ENCODE measurements at places on chromosomes 11 and 22. TPM values are rescaled to one million over a fixed set of nuclear protein-coding genes. Genes with fewer than 3 reads are reported as not detected.

DNA sequence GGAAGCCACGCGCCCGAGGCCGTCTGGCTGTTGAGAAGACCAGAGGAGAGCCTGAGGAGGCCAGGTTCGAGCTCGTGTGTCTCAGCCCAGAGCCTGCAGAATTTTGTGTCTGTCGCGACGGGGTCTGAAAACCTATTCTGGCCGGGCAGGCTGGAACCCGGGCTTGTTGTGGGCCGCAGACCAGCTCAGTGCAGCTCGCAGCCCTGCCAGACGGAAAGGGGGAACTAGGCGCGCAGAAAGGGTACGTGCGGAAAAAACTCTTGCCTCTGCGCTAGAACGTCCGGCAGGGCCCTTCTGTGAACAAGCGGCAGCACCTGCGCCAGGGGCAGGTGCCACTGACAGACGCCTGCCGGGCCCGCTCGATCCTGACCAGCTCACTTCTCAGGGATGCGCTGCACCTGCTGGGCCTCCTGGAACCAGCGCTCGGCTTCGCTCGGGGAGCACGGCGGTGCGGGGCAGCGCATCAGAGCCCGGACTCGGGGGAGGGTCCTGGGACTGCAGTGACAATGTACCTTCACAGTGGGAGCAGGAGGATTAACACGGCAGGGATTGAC is 409.3 kb downstream of the BRD1 start:
- DNase-seq: no peak

DNA sequence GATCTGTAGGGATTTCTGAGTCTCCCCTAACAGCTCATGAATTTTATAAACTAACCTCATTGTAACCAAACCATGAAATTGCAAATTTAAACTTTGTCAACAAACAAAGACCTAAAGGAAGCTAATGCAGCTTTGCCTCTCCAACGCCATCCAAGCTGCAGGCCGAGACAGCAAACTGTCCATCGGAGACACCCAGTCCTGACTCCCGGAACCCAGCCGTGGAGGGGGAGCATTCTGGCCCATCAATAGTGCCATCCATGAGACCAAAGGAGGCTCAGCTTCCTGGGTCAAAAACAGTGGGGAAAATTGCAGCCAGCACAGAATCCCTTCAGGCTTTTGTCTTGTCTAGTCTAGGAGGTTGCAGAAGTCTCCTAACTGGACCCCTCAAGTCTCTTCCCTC is 147.6 kb upstream of the OPCML start:
- no peak for DNase-seq

- DNase-seq: peak; percentile 72
Measured at GRCh38 chr11:63872800-63873197, 33.9 kb downstream of the MARK2 start.

GRCh38 chr22:23826510-23827350 is 12.1 kb downstream of the DERL3 start:
- DNase-seq: peak; percentile 79

GRCh38 chr22:24827296-24827695 is 21.3 kb downstream of the SGSM1 start:
- DNase-seq: peak; percentile 66

GRCh38 chr11:78708388-78708787 is 133.7 kb upstream of the NARS2 start:
- DNase-seq: no peak

DNA sequence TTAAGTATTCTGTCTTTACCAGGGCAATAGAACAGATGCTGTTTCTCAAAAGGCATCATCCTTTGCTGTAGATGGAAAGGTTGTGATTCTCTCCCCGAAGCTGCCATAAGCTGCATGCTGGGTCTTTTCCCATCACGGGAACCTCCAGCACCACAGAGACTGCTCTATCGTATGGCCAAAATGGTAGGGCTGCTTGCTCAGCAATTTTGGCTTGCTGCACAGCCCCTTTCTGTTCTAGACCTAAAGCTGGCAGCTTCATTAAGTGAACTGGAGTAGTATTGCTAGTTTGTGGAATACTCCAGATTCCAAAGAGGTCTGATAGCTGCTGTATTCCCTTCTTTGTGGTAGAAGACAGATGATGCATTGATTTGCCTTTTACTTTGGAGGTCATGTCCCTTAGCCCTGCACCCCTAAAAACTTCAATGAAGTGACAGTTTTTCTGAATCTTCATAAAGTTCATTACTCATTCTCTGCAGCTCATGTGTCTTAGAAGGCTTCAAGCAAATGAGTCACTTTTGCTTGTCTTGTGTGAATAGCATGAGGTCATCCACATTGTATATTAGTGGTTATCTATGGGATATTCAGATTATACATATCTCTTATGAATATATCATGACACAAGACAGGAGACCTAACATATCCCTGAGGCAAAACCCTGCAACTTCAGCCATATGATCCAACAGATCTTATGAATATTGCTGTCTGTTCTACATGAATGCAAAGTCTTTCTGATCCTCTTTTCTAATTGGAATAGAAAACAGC is 245.3 kb downstream of the FAM76B start:
- no peak for DNase-seq

- DNase-seq: no peak
Measured at GRCh38 chr11:115920092-115920461, 415.9 kb upstream of the CADM1 start.

- no peak for DNase-seq
Measured at GRCh38 chr11:79071190-79071589, 369.6 kb downstream of the TENM4 start.

GRCh38 chr11:61683961-61684869 is 4.0 kb downstream of the DAGLA start:
- DNase-seq: no peak

GRCh38 chr22:45450921-45451651 is 37.6 kb downstream of the RIBC2 start:
- no peak for DNase-seq

DNA sequence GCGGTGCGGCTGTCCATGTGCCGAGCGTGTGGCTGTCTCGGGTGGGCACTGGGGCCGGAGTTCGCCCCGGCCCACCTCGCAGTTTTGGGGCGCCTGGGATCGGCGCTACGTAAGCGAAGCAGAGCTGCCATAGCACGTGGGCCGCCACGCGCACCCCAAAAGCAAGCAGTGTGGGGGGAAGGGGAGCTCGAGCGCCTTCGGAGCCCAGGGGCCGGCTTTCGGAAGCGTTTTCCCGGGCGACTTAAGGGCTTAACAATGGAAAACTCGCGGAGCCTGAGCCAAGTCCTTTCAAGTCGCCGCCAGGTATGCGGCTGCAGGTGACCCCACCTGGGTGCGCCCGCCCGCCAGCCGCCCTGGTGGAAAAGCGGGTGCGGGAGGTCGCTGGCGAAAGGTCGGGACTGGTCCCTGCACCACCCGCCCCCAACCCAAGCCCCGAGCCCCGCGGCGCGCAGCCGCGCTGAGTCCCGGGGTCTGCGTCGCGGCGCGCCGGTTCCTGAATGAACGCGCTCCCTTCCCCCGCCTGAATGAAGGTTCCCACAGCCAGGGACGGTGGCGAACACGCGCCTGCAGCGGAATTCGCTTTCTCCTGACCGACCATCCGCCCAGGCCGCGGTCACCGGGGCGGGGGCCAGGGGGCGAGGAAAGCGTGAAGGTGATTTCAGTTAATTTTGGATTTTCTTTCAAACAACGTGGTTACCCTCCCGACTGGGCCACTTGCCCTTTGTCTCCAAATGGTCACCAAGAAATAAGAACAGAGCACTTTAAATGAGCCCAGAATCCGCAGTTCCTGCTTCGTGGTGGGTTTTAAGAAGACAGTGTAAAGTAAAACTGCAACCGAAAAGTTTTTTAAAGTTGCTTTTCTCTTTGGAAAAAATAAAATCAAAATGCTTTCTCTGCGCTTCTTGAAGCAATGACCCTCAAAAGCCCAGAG is 2.8 kb upstream of the CCND1 start:
- DNase-seq: peak; percentile 85

DNA sequence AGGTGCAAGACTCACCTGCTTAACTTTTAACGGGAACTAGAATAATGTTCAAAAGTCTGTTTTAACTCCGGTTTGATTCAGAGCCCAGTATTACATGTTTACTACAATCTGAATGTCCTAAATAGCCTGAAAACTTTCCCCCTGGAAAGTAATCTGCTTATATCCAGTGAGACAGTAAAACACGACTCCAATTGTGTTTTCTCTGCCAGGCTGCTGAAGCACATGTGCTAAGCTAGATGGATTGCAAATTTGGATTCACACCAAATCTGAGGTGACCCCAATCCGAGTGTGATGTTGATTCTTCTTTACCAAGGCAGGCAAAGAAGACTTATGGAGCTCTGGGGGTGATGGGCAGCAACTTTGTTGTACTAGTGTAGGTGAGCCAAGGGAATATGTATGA is 158.7 kb upstream of the PDGFD start:
- no peak for DNase-seq

DNA sequence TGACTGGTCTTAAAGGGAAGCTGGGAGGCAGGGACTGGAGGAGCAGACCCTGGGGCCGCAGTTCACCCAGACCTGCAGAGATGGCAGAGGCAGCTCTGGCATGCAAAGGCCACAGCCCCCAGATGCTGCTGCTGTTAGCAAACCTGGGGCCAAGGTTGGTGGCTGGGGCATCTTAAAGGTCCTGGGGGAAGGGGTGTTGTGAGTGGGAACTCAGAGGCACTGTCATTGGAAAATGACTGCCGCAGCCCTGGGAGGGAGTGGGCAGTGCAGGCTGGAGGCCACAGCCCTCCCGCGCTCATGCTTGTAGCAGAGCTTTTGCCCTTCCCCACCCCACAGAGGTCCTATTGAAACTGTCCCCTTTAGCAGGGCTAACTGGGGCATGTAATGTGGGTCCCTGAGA is 111.8 kb downstream of the CTTN start:
- DNase-seq: peak; percentile 61

DNA sequence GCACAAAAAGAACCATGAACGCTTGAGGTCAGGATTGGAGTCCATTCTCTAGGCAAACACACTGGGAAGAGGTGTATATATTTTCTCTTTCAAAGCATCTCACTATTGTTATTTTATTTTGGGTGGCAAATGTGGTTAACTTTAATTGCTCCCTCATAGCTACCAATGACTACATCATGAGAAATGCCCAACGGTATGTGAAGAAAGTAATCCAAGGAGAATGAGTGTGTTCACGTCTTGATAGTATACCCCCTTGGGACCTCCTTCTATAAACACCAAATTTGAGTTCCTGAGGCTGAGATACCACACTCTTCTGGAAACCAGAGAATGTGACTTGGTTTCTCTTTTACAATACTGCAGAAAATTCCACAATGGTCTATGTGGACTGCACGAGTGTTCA is 15.8 kb downstream of the OR8D1 start:
- no peak for DNase-seq

DNA sequence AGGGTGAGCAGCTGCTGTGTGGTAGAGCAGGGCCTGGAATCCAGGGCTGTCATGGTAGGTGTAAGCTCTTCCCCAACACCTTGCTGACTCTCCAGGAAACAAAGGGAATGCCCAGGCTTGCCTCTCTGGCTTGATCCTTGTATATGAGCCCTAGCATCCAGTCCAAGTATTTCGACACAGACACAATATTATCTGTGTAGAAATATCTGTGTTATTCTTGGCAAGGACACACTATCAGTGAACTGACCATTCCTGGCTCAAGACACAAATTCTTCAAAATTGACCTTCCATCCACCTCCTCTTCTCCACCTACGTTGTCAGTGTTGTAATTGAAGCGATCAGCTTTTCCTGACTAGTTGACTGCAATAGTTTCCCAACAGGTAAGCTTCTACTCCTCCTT is 312.0 kb upstream of the NARS2 start:
- no peak for DNase-seq

DNA sequence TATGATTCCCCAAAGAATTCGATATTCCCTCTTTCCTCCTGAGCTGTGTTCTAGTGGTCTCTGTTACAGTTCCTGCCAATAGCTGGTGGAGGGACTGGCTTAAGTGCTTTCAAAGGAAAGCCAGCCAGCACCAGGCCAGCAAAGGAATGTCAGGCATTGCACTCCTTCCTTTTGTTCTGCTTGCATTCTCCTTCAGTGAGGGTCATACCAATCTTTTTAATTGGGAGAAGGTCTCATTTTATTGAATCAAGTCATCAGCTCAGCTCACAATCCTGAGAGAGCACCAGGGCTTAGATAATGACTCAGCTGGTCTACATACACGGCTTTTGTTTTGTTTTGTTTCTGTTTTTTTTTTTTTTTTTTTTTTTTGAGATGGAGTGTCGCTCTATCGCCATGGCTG is 222.9 kb downstream of the NAV2 start:
- DNase-seq: no peak

DNA sequence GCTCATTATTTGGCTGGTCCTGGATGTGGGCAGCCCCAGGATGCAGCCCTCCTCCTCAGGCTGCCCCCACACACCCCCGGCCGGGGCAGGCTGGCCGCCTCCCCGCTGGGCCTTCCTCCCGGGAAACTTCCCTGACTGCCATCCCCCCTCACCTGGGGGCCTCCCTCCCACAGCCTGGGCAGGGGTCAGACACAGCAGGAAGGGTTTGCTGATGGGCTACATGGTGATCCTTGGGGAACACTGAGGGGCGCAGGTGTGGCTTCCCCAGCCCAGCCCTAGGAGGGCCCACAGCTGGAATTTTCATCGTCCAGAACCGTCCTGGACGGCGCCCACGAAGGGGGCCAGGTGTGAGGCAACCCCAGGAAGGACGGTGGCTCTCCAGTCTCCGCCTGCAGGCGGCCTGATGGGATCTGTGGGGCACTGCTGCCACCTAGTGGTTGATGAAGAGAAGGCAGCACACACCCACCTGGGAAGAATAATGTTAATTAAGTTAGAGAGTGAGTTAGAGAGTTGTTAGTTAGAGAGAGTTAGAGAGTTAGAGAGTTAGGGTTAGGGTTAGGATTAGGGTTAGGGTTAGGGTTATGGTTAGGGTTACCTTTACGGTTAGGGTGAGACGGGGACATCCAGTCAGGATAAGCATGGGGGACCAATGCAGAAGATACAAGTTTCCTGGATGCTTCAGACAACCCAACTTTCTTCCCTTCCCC is 75.9 kb upstream of the PRR5 start:
- peak; percentile 89 for DNase-seq

DNA sequence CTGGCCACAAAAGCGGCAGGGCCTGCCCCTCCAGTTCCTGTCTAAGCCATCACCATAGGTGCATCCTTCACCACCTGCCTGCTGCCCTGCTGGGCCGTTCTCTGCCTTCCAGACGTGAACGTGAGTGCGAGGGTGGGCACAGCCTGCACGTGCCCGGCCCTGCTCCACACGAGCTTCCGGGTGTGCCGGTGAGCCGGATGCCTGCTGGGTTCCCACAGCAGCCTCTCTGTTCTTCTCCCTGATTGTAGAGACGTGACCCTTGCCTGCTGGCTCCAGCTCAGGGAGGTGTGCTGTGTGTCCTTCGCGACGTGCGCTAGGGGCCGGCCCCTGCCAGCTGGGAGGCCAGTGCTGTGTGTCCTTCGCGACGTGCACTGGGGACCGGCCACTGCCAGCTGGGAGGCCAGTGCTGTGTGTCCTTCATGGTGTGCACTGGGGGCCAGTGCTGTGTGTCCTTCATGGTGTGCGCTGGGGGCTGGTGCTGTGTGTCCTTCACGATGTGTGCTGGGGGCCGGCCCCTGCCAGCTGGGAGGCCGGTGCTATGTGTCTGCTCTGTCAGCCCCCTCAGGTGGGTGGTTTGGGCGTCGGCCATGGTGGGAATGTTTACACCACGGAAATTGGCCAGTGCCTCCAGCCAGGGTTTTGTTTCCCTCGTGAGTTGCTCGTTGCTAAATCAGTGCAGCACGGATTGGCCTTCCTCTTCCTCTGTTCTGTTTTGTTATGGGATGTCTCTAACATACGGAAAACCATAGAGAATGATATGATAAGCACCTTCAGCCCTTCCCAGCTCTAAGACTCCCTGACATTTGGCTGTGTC is 35.4 kb upstream of the BRSK2 start:
- DNase-seq: peak; percentile 66

- no peak for DNase-seq
Measured at GRCh38 chr11:69106031-69106811, 49.5 kb upstream of the SMIM38 start.

OR51F2 gene
- not detected for total RNA-seq

LIF gene
- total RNA-seq: 8.1 TPM

PHLDB1 gene
- total RNA-seq: 155 TPM

MTMR3 gene
- 35.8 TPM for total RNA-seq

MRGPRX4 gene
- total RNA-seq: not detected

Data from posterior vena cava (tissue), 2 donors.